ENCODE measurements at places on chromosomes 3 and 15.

DNA sequence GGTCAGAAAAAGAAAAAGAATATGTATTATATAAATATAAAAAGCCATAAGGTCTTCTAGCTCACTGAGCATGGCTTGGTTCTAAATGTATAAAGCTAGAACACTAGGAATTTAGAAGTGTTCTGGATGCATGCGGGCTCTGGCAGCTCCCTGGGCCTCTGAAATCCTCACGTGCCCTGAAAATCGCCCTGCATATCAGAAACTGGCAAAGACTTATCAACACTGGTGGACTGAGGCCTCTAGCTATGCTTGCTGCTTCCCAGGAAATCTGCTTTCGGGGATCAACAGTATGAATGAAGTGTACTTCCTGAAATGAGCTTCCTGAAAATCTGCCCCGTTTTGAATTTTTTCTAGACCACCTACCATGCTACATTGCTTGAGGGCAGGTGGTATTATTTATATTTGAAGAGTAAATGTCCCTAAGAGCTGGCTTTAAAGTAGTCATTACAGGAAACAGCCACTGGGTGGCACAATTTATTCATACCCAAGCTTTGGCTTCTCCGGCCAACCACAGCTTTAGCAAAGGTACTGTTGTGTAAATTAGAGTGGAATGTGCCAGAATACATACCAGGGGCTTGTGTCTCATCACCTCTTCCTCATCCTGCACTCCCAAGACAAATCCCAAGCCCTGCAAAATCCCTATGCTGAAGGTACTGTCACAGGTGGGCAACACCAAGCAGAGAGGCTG lies 17.7 kb downstream of the CRTAP start:
- no peak for DNase-seq

DNA sequence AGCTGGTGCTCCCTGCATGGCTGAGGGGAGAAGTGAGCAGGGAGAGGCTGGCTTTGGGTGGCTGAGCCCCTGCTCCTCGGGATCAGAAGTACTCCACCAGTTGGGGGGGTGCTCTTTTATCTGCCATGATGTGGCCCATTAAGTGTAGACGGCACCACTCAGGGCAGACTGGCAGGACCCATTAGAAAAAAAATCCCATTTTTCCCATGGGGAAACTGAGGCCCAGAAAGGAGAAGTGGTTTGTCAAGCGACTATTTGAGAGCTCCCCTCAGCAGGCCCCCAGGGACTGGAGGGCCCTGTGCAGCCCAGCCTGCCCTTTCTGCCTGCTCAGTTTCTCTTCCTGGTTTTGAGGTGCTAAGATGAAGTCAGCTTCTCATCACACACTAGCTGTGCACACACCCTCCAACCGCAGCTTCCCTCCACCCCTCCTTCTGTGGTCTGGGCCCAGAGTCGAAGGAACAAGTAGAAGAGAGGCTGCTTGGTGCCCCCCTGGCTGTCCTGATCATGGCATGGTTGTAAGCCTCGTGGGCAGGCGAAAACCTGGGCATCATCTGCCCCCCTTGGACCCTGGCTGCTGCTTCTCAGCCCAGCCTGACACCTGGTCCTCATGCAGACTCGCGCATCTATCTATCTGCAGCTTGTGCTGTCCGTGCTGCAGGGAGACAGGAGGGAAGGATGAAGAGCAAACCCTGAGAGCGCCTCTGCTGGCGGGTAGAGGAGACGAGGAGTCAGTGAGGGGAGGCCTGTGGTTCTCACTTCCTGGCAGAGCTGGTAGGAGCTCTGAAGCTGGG lies 5.6 kb downstream of the CSK start:
- DNase-seq: peak; percentile 76

DNA sequence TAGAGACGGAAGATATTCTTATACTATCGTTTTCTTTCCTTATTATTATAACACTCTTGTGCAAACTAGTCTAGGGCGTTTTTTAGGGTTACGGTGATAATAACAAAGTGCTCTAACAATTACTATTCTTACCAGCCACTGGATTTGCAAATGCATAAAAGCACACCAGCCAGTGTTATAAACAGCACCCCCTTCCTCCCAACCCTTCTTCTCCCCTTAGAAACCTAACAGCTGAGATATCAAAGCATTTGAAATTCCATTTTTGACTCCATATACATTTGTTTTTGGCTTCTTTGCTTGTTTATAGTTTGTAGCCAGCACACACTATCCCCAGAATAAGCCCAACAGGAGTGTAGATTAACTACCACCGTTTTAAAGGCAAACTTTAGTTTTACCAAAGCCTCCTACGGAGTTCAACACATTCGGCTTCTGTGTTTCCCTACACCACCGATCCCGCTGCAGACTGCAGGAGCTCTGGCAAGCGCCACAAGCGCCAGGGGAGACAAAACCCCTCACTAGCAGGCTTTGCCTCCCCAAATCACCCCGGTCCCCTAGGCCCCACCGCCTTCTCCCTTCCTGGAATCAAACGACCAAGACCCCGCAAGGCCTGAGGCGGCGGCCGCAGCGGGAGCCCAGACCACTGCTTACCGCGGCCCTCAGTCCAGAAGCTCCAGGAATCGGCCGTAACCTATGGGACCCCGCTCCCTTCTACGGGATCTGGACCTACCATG lies 461 bp downstream of the COPB2 start:
- DNase-seq: no peak

DNA sequence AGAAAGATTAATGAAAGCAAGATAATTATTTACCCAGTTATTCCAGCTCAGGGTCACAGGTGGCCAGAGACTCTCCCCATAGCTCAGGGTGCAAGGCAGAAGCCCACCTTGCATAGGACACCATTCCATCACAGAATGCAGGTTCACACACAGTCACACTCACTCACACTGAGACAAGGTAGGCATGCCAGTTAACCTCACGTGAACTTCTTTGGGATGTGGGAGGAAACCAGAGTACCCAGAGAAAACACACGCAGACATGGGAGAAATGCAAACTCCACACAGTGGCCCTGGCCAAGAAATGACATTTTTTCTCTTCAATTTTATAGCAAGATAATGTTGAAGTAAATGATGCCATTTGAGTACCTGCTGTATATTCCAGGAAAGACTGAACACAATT lies 106.7 kb downstream of the ZNF385D start:
- no peak for DNase-seq

DNA sequence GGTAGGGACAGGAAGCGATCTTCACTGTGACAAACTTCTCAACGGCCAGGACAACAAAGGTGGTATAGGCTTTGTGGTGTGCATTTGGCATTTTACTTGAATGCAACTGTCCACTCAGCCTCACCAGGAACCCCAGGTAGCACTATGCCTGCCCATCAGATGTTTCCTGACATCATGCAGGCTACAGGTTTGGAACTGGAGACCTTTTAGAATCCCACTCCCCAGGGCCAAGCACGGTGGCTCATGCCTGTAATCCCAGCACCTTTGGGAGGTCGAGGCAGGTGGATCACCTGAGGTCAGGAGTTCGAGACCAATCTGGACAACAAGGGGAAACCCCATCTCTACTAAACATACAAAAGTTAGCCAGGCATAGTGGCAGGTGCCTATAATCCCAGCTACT lies 9.6 kb downstream of the STARD5 start:
- DNase-seq: no peak

GRCh38 chr3:82088749-82089148 lies 327.3 kb upstream of the GBE1 start:
- no peak for DNase-seq

- no peak for DNase-seq
Measured at GRCh38 chr15:83653288-83653638, 660 bp upstream of the ADAMTSL3 start.

DNA sequence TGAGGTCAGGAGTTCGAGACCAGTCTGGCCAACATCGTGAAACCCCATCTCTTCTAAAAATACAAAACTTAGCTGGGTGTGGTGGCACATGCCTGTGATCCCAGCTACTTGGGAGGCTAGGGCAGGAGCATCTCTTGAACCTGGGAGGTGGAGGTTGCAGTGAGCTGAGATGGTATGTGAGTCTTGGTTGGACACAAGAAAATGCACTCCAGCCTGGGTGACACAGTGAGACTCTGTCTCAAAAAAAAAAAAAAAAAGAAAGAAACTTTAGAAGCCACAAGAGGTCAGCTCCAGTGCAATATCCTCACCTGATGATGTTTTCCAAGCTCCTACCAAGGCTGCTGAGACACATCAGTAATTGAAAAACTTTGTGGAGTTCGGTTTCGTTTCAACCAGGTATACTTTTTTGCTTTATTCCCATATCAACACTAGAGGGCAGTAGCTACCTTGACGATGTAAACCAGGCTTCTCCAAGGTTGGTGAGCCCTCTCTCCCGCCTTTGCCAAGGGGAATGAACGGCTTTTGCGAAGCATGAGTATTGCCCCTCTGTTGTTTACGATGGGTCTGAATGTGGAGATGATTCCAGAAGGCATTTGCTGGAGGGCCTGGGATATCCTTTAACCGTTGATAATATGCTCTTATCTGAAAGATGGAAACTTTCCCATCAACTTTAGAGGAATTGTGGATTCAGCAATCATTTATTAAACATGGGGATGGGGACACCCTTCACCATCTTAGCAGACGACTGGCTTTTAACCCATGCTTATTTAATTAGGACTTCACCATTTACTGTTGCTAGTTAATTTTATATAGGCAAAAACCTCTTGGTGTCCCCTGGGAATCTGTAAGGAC lies 202.8 kb downstream of the SV2B start:
- DNase-seq: no peak

DNA sequence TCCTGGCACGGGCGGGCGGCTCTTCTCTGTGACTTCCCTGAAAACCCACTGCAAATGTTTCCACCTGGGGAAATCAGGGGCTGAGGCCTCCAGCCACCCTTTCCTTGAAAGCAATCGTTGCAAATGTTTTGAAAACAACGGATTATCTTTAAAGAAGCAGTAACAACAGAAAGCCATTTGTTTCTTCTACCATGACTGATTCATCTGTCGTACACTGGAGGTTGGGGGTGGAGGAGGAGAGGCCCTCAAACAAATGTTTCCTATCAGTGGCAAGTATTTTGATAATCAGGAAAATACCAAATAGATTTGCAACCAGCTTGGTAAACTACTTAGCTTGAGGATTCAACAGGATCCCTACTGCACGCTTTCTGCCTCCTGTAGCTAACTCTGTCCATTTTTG lies 114.9 kb downstream of the PDZRN3 start:
- DNase-seq: no peak

GRCh38 chr3:115518100-115518852 lies 105.0 kb upstream of the GAP43 start:
- DNase-seq: no peak
